ENCODE measurements at places on chromosomes 1 and 21. TPM values are rescaled to one million over a fixed set of nuclear protein-coding genes. Genes with fewer than 3 reads are reported as not detected.

MPL gene
- not detected for total RNA-seq

- H3K36me3 ChIP-seq, result no peaks in the 10 kb centered on the region
- no peak overlapping the region for H3K27ac ChIP-seq
Measured at GRCh38 chr1:177069490-177069889, 95.0 kb downstream of the ASTN1 start.

OR2G6 gene
- not detected for total RNA-seq

DNA sequence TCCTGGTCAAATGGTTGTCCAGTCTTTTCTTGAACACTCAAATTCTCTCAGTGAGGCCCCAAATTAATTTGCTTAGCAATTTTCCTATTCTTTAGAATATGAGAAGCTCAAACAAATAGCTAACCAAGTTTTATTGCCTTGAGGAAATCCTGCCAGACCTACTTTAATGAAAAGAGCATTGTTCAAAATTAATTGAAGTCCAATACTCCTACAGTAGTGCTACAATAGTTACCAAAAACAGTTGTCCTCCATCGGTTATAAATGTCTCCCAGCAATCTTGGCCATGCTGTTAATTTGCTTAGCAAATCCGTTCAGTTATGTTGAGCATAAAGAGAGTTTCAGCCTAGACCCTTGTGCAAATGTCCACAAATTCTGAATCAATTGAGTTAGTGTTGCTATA lies 112.9 kb downstream of the MAB21L3 start:
- no peak for DNase-seq
- H3K36me3 ChIP-seq, result no peaks in the 10 kb centered on the region
- no peak overlapping the region for H3K4me3 ChIP-seq
- no peaks in the 10 kb centered on the region for H3K4me1 ChIP-seq
- no peak overlapping the region for H3K27ac ChIP-seq

S1PR1 gene
- total RNA-seq, result 2.1 TPM

PTPN7 gene
- not detected for total RNA-seq

ZMYND12 gene
- total RNA-seq, result not detected

DNA sequence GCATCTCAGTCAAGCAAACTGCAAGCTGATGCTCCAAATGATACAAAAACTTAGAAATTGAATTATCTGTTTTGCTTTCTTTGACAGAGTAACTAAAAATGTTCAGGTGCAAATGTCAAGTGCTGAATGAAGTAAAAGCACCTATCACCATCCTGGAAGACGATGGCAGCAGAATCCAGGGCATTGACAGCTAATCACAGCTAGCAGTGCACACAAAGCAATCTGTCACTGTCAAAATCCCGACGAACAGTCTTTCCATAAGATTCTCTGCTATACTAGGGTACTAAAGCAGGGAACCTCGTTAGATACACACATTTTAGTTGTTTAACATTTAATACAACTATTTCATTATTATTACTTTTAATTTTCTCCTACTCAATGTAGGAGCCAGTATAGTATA lies 233.3 kb downstream of the BRINP3 start:
- H3K4me1 ChIP-seq, result no peaks in the 10 kb centered on the region
- peaks cover 27% of the 10 kb centered on the region for H3K27me3 ChIP-seq
- H3K4me3 ChIP-seq, result no peak overlapping the region
- DNase-seq, result no peak
- H3K36me3 ChIP-seq, result no peaks in the 10 kb centered on the region

CTH gene
- 13.2 TPM for total RNA-seq

LRRC7 gene
- not detected for total RNA-seq

GRCh38 chr1:27257155-27257554 lies 22.7 kb downstream of the WDTC1 start:
- H3K4me3 ChIP-seq, result no peak overlapping the region
- no peaks in the 10 kb centered on the region for H3K36me3 ChIP-seq
- DNase-seq, result no peak
- H3K4me1 ChIP-seq, result no peaks in the 10 kb centered on the region
- H3K27ac ChIP-seq, result no peak overlapping the region
- H3K27me3 ChIP-seq, result no peaks in the 10 kb centered on the region

DNA sequence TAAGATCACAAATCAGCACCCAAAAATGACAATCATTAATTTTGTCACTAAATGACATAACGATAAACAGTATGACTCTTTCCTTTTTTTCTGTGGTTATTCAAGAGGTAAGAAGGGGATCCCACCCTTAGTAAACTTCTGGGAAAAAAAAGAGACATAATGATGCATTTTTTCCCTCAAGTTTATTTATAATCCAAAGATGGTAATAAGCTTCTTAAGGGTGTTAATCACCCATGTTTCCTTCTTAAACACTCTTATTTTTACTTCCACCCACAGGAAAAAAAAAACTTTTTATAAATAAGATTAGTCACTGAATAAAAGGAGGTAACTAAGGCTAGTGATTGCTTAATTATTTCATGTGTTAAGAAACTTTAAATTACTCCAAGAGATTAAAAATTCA lies 24.7 kb downstream of the RGS1 start:
- DNase-seq, result no peak
- H3K4me1 ChIP-seq, result peaks cover 14% of the 10 kb centered on the region
- H3K27ac ChIP-seq, result no peak overlapping the region
- H3K4me3 ChIP-seq, result no peak overlapping the region

DNA sequence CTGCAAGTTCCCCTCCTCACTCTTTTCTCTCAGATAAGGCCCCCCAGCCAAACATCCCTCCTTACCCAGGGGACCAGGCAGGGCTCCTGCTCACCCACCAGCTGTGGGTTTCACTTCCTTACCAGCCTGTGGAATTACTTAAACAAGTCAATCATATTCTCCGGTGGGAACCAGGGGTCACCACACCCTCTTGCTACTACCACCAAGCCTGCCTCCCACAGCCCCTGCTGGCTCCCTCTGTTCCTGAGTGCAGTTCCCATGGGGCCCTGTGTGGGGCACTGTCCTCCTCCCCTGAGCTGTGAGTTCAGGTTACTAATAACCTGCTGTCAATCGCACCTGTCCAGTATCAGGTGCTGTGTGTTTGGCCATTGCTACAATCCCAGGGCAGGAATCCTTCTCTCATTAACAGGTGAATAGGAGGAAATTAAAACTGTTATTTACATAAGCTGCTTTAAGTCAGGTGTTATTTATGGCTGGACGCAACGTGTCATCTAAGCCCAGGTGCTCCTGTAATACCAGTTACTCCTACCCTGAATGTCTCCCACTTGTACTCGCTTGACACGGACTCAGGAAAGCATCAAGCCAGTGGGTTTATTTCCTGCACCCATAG lies 53.1 kb upstream of the LBR start:
- H3K4me3 ChIP-seq, result no peak overlapping the region
- no peaks in the 10 kb centered on the region for H3K27me3 ChIP-seq
- DNase-seq, result peak; percentile 85
- H3K4me1 ChIP-seq, result no peaks in the 10 kb centered on the region
- H3K27ac ChIP-seq, result no peak overlapping the region
- no peaks in the 10 kb centered on the region for H3K36me3 ChIP-seq

DNA sequence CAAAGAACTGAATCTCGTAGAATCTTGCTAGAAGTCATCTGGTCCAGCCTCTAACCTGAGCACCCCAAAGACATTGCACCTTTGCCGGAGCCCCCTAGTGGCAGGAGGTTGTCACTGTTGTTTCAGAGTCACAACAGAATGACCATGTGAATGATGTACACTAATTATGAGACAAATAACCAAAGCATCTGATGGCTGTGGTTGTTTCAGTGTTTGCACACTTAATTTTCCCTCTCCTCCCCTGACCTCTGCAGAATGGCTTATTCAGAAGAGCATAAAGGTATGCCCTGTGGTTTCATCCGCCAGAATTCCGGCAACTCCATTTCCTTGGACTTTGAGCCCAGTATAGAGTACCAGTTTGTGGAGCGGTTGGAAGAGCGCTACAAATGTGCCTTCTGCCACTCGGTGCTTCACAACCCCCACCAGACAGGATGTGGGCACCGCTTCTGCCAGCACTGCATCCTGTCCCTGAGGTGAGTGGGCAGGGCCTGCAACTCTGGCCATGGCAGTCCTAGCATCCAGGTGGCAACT lies 26.4 kb downstream of the TRAF5 start:
- no peaks in the 10 kb centered on the region for H3K4me1 ChIP-seq
- DNase-seq, result peak; percentile 63
- no peak overlapping the region for H3K4me3 ChIP-seq
- H3K27ac ChIP-seq, result no peak overlapping the region

DNA sequence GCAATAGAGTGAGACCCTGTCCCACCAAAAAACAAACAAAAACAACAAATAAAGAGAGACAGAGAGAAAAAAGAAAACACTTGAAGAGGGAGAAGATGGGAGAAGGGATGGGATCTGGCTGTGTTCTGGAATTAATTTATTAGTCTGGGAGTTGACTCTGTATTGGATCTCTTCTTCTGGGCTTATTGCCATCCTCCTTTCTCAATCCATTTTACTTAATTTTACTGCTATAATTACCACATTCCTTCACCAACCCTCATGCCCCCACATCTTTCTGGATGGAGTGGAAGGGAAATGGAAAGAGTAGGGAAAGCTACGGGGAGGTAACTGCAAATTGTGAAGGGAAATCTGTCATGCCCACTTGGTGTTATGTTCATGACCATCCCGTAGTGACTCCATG lies 42.9 kb downstream of the FMN2 start:
- H3K27ac ChIP-seq, result no peak overlapping the region
- H3K4me3 ChIP-seq, result no peak overlapping the region

- H3K4me3 ChIP-seq, result no peak overlapping the region
- no peaks in the 10 kb centered on the region for H3K4me1 ChIP-seq
- H3K27me3 ChIP-seq, result no peaks in the 10 kb centered on the region
- no peak overlapping the region for H3K27ac ChIP-seq
Measured at GRCh38 chr1:99955375-99955774, 14.4 kb upstream of the SLC35A3 start.

DNA sequence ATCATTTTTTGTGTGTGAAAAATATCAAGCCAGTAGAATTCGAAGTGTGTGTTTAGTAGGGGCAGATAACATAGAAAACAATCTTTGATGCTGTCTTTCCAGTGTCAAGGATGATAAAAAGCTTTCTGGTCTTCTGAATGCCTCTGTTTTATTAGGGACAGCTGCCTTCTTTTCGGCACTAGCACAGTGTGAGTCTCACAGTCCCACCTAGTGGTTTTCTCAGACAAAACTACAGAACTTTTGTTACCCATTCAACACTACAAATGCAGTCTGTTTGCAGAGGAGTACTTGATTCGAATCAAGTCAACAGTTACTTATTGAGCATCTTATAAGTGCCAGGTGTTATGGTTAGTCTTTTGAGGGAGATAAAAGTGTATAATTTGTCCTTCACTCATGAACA lies 30.6 kb upstream of the MCOLN3 start:
- DNase-seq, result peak; percentile 33
- H3K4me1 ChIP-seq, result no peaks in the 10 kb centered on the region
- H3K27me3 ChIP-seq, result no peaks in the 10 kb centered on the region
- no peak overlapping the region for H3K27ac ChIP-seq
- no peak overlapping the region for H3K4me3 ChIP-seq
- no peaks in the 10 kb centered on the region for H3K36me3 ChIP-seq

DNA sequence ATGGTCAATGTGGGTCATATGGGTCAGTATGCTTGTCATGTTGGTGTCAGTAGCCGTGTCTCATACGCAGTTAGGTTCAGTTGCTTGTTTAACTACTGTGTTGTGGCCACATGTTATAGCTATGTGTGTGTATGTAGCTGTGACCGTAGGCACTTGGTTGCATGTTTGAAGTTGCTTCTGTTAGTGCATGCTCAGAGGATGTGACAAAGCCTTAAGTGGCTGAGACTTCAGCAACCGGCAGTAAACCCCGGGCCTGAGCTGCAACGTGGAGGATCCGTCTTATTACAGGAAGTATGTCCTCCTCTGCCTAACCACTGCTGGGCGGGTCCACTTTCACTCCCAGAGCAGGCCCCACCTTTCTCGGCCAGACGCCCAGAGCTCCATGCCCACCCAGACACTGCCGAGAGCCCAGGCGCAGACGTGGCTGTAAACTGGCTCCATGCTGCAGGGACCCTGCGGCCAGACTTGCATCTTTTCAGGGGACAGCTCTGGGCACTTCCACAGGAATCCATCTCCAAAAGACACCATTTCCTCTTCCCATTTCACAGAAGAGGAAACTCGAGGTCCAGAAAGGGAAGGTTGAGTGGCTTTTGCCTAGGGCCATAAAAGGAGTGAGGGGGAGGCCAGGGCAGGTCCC lies 2.2 kb downstream of the TCEA3 start:
- peak overlapping the region; percentile 59 for H3K27ac ChIP-seq
- no peaks in the 10 kb centered on the region for H3K27me3 ChIP-seq
- peak overlapping the region; percentile 19 for H3K4me3 ChIP-seq

GRCh38 chr1:155454096-155454495 lies 108.5 kb downstream of the ASH1L start:
- no peaks in the 10 kb centered on the region for H3K27me3 ChIP-seq
- DNase-seq, result no peak
- H3K4me1 ChIP-seq, result no peaks in the 10 kb centered on the region
- no peak overlapping the region for H3K27ac ChIP-seq
- peaks cover 14% of the 10 kb centered on the region for H3K36me3 ChIP-seq
- no peak overlapping the region for H3K4me3 ChIP-seq

GRCh38 chr1:55474168-55474786 lies 259.1 kb upstream of the USP24 start:
- peak overlapping the region; percentile 86 for H3K27ac ChIP-seq
- H3K4me1 ChIP-seq, result peaks cover 32% of the 10 kb centered on the region
- H3K36me3 ChIP-seq, result no peaks in the 10 kb centered on the region

GRCh38 chr1:167694691-167695090 lies 27.1 kb upstream of the MPZL1 start:
- DNase-seq, result no peak
- H3K4me1 ChIP-seq, result peaks cover 3% of the 10 kb centered on the region
- H3K36me3 ChIP-seq, result no peaks in the 10 kb centered on the region
- H3K4me3 ChIP-seq, result no peak overlapping the region

RXRG gene
- total RNA-seq, result not detected

CR1L gene
- not detected for total RNA-seq

BEND5 gene
- total RNA-seq, result 3.1 TPM

RAB25 gene
- 18.1 TPM for total RNA-seq

DNA sequence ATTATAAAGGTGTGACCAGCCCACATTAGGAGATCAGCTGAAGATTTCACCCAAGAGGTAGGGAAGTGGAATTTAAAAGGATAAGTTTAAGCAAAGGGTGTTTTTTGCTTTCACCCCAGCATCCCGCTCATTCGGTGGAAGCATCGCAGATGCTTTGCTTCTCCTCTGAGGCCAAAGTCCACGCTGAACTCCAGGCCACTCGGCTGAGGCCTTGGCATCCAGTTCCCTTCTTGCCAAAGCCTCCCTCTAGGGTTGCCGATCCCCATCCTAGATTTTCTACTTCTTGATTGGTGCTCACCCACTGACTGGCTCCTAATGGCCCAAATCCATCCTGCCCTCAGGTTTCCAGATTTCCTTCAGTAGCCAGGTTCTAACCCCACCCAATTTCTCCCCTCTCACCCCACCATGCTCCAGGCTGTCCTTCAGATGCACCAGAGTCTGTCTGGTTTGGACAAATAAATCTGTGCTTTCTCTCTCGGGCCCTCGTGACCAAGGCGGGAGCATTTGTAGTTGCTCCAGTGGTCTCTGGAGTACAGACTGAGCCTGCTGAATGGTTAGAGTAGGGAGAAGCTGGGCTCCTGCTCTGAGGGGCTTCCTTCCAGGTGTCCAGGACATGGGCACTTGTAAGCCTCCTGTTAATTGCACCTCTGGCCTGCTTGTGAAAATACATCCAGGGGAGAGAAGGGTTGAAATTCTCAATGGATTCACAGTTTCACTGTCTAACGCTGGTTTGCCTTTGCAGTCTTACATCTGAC lies 193.2 kb downstream of the C1orf94 start:
- no peak overlapping the region for H3K4me3 ChIP-seq
- no peak overlapping the region for H3K27ac ChIP-seq
- no peak for DNase-seq
- H3K4me1 ChIP-seq, result no peaks in the 10 kb centered on the region

All from PC-3 (cell line).